Naive thymus-derived CD8-positive, alpha-beta T cell (primary cell): ENCODE measurements at places on chromosomes 4 and X.

DNA sequence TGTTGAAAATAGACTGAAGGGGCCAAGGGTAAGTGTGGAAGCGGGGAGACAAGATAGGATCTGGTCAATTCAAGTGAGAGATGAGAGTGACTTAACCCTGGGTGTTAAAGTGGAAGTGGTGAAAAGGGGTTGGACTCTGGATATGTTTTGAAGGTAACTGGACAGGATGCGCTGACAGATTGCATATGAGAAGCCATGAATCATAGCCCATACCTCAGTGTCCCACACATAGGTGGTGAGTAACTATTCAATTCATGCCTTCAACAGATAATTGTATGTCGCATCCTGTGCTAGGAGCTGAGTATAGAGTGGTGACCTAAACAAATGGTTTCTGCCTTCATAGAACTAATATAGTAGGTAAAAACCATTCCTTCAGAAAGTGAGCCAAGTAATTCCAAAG is 76.7 kb downstream of the KLHL34 start:
- no peak for DNase-seq

DNA sequence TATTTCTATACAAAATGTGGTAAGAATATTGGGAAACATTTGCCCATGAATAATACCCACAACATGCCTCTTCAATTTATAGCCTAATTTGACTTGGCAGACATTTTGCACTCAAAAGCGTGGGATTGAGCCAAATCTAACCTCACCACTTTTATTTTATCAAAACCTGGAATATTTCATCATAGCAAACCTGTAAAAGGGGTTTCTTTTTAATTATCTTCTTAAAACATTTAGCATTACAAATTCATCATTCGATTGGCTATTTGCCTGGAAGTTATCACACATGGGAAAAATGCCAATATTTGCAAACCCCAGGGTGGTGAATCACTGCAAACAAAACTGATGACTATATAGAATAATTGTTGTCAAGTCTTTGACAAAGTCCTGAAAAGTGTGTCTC is 56.2 kb downstream of the VCX3B start:
- DNase-seq: no peak

DNA sequence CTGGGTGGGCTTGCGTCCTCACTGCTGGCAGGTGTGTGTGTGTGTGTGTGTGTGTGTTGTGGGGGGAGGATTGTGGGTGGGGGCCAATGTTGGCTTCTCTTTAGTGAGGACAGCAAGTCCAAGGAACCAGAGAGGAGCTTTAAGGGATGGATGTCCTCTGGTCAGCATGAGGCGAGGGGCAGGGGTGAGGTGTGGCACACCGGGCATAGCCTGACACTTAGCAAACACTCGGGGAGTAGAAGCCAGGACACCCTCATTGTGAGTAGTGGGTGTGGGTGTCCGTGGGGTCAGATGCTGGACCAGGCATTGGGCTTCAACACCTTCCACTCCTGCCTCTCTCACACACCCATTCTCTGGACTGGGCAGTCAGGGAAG is 2.8 kb downstream of the SORCS2 start:
- DNase-seq: no peak

- DNase-seq: no peak
Measured at GRCh38 chr4:48025005-48025404, 8.4 kb downstream of the NIPAL1 start.

- no peak for DNase-seq
Measured at GRCh38 chr4:107133965-107134653, 98.0 kb upstream of the DKK2 start.

DNA sequence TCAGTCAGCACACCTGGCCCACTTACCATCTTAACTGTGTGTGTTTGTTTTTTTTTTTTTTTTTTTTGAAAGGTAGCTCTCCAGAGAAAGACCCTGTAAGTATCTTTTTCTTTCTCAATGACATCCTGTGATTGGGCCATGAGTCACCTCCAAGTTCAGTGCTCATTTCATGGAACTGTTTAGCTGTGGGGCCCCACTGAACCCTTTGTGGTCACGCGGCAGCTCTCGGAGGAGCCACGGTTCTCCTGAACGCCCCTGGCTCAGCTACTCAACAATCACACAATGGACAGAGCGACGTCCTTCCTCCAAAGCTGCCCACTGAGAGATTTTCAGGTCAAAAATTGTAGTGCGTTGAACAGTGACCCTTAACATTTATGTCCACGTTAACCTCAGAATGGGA is 14.2 kb upstream of the IL3RA start:
- no peak for DNase-seq

DNA sequence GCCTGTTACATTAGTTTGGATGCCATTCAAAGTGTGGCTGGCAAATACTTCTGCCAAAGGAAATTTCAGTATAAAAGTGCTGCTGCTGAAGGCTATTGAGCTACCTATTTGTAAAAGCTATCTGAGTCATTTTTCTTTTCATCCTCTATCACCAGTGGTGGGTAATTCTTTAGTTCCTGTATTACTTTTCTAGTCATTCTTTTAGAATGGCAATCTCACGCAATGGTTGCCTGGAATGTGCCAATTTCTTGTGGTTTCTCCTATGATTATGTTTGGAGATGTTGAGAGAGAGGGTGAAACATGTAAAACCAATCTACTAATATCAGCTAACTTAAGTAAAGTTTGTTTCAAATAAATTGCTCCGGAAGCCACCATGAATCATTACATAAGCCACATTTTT is 685.0 kb downstream of the RAPGEF2 start:
- DNase-seq: no peak

GRCh38 chr4:38500433-38500832 is 163.6 kb upstream of the KLF3 start:
- DNase-seq: no peak

DNA sequence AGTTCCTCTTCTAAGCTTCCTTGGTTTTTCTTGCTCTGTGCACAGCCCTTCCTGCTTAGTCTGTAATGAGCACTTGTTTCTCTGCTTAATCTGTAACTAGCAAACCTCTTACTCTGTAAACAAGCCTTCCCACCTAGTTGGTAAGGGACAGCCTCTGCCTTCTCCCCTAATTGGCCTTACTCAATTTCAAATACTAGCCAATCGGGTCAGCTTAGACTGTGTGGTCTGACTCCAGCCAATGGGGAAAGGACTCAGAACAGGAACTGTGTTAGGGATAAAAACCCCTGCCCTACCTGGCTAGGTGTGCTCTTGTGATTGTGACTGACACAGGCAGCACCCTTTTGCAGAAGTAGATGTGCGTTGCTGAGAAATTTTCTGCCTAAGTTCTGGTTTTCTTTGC is 136.5 kb upstream of the AADAT start:
- no peak for DNase-seq

- no peak for DNase-seq
Measured at GRCh38 chrX:31656013-31656412, 584.2 kb upstream of the FTHL17 start.

- no peak for DNase-seq
Measured at GRCh38 chr4:74878323-74878722, 54.6 kb upstream of the PARM1 start.

- DNase-seq: no peak
Measured at GRCh38 chr4:26130173-26130572, 190.6 kb upstream of the RBPJ start.

DNA sequence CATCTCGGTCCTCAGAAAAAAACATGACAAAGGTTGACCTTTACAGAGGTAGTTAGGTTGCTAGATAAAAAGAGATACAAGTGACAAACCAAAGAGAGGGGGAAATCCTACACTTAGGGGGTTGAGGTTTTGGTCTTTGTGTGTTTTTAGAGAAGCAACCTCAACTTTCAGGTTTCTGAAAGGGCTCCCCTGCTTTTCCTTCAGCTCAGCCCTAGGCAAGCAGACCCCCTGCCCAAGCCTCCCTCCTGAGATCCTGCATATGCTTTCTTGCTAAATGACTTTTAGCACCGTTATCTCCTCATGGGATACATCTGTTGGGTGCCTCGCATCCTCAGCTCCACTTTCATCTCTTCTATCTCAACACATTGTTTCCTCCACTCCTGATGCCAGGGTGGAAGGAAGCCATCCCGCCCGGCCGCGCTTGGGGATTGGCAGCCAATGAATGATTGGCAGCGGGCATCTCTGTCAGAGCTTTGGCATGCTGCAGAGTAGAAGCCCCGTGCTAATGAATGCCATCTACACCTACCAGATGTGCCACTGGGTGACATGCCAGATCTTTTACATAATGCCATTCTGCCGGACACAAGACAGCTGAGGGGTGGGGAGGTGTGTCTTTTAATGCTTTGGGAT is 15.0 kb upstream of the PRDM8 start:
- DNase-seq: no peak

GRCh38 chr4:71290074-71290473 is 48.7 kb upstream of the SLC4A4 start:
- no peak for DNase-seq

- DNase-seq: no peak
Measured at GRCh38 chr4:166039822-166040221, 166.8 kb downstream of the TLL1 start.

DNA sequence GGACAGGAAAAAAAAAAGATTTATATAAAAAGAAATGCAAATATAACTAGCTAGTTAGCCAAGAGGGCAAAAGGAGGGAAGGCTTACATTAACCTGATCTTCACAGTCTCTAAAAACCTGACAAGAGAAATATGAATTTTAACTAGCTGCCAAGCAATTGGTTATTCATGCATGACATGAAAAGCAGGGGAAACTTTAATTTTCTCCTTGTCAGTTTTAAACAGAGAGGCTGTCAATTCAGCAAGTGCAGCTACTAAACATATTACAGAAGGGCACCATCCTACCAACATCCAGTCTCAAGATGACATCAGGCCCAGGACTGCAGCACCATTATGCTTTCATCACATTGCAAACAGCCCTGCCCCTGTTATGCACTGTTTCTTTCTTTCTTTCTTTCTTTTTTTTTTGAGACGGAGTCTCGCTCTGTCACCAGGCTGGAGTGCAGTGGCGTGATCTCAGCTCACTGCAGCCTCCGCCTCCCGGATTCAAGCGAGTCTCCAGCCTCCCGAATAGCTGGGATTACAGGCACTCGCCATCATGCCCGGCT is 38.9 kb upstream of the CBR4 start:
- DNase-seq: no peak

DNA sequence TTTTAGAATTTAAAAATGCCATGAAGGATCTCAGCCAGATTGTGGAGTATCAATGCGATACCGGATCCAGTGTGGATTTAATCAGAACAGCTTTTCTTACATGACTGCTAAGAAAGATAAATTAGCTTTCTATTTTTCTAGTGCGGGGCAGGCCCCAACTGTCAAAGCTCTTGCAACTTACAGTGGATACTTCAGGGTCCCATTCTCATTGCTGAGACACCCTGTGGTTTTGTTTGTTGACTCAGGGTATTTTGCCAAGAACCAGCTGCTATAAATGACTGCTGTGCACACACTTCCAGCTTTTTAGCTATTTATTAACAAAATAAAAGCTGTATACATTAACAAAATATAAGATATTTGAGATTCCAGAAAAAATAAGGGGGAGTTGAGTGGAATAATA is 166.4 kb downstream of the DCLK2 start:
- DNase-seq: no peak

DNA sequence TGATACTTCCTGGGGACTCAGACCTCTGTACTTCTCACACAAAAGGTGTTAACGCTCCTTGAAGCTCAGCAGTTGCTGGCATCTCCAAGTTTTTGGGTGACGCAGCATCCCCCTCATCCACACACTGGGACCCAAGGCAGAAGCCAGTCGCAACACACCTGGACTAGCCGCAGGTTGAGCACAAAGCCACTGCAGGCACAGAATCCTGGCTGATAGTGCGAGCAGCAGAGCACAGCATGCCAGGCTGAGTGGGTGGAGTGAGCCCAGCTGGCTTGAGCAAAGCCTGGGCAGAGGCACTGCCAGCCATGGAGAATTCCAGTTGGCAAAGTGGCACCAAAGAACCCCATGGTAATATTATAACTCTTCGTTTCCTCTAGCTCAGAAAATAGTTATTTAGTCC is 873.2 kb upstream of the NDST4 start:
- no peak for DNase-seq

DNA sequence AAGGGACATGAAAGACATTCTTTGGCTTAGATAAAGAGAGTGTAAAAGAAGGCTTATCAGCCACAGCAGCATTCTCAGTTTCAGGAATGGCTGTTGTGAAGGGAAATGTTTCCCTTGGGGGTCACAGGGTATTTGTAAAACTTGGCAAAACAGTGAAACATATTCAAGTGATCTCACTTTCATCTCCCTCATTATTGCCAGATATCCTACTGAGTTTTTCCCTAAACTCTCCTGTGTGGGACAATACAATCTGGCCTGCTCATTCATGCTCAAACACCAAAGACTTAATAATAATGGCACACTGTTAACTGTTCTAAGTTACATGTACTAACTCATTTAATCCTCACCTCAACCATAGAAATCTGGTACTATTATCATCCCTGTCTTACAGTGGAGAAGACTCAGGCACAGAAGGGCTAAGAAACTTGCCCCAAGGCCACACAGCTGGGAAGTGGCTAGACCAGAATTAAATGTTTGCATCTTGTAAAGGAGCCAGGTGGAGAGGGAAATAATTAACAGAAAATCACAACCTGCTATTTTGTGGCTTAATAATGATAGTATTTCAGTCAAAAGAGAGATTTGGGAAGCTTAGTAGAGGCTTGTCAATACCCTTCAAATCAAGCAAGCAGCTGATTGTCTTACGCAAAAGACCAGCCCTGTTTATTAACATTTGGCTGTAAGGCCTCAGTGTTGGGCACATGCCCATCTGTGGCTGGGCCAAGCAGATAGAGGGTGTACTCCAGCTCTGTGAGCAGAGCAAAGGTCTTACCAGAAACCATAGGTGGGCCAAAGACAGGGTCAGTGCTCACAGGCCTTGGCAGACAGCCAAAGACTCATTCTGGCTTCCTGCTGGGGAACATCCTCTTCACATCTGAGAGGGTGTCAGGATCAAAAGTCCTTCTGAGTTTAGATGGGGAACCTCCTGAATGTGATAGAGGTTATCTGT is 17.3 kb downstream of the SMPX start:
- no peak for DNase-seq

GRCh38 chrX:100980608-100981497 is 11.3 kb downstream of the ARL13A start:
- DNase-seq: no peak

DNA sequence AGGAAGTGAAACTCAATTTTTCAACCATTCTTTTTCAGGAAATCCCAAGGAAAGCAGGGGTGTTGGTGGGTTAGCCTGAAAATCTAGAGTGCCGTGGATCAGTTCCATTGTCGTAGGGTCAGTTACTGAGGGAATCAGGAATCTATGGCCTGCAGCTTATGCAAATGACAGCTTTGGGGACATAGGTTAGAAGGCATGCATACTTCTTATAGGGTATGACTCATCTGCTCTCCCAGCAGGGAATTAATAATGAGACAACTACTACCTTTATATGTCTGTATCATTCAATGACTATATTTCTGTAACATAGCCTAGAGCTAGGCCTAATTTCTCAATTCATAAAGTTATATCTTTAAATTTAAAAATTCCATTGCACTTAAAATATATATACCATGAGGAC is 36.6 kb downstream of the ZNF41 start:
- DNase-seq: no peak

DNA sequence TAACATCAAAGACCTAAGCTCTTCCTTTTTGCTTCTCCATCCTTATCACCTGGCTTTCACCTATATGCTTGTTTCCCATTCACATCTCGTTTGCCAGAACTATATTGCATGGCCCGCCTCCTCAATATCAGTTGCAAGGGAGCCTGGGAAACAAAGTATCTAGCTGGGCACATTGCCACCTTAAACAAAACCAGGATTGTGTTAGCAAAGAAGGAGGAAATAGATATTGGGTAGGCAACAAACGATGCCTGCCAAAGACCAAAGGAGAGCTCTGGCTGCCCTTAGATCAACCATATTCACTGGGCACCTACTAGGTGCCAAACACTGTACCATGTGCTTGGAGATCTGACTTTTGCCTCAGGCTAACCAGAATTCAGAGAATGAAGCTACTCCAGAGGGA is 107.5 kb downstream of the GRIA3 start:
- DNase-seq: no peak

- no peak for DNase-seq
Measured at GRCh38 chr4:18247189-18247588, 225.6 kb upstream of the LCORL start.
